Stimulated activated CD8-positive, alpha-beta memory T cell treated with anti-CD3 and anti-CD28 coated beads, Interleukin-4, amount 100 ng/mL, for 48 hours (primary cell): ENCODE measurements at places on chromosomes 1 and 21.

DNA sequence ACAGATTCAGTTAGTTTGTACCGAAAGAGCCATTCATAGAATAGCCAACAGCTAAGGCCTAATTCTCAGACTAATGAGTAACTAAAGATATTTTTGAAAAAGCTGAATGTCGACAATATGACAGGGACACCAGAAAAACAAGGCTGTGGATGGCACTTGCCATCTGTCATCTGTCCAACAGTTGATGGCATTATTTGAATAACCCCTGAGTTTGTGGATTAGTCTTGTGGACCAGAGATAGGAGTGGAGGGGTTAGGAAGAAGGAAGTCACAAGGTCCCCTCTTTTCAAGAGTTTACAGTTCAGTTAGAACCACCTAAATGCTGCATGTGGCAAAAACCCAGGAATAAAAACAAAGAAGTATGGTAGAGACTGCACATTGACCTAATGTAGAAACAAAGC, 356.5 kb upstream of the DUSP10 start:
- DNase-seq = no peak

DNA sequence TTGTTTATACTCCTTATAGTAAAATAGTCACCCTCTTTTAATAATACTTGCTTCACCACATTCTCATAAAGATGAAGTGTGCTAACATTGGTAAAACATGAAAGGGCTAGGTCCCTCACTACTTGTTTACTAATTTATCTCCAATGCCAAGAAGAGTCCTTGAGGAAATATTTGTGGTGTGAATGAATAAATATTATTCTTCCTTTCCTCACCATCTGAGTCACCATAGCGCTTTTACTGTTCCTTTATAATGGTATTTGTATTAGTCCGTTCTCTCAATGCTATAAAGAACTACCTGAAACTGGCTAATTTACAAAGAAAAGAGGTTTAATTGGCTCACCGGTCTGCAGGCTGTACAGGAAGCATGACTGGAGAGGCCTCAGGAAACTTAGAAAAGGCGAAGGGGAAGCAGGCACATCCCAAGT, 222.8 kb upstream of the ZRANB2 start:
- DNase-seq = no peak

GRCh38 chr1:211375146-211375818, 48.6 kb downstream of the TRAF5 start:
- DNase-seq = no peak

- DNase-seq = no peak
These were observed 45.8 kb upstream of the RIPK4 start for GRCh38 chr21:41812679-41813078.

- no peak for DNase-seq
These were observed 353.9 kb upstream of the C1orf174 start for GRCh38 chr1:4253935-4254334.

- no peak for DNase-seq
These were observed 461.0 kb upstream of the NFIA start for GRCh38 chr1:60621368-60621851.

DNA sequence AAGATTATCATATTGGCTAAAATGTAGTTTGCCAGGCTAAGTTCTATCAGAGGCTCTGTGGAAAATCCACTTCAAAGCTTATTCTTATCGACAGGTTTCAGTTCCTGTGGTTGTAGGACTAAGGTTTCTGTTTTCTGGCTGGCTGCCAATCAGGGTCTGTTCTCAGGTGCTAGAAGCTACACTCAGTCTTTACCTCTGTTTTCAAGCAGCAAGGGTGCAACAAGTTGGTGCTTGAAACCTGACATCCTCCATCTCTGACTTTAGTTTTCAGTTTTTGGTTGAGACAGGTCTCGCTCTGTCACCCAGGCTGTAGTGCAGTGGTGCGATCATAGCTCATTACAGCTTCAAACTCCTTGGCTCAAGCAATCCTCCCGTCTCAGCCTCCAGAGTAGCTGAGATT, 15.3 kb upstream of the TMCO2 start:
- DNase-seq = peak; percentile 78

DNA sequence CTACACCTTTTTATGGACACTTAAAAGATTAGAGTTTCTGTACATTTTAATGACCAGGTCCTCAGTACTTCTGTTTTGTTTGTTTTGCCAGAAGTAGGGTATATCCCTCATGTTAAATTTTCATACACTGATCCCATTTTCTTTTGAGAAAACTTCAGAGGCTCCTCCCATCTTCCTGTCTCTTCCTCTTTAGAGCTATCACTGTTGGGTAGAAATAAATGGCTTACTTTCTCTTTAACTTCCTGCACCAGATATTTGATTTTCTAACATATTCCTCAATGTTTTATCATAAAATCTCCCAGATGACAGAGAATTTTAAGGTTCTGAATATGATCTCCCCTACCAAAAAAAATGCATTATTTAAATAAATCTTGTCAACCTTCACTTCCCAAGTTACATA, 23.4 kb downstream of the VAV3 start:
- DNase-seq = no peak

DNA sequence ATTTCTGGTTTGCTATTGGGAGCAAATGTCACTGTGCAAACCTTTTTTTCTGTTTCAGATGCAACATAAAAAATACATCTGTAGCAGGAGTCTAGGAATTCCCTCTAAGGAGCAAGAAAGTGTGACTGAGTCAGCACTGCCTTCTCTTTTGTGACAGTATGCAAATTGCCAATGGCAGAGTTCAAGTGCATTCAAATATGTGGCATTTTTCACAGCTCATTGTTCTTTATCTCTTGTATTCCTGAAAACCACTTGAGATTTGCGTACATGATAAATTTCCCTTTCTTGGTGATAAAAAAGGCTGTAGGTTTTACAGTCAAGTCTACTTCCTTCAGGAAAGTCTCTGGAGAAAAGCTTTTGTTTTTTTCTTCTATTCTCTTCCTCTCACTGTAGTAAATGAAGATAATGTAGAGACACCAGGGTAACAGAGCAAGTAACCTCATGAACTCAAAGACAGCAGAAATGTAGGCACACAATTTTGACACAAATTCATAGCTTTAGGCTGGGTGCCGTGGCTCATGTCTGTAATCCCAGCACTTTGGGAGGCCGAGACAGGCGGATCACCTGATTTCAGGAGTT, 129.7 kb upstream of the L1TD1 start:
- no peak for DNase-seq

DNA sequence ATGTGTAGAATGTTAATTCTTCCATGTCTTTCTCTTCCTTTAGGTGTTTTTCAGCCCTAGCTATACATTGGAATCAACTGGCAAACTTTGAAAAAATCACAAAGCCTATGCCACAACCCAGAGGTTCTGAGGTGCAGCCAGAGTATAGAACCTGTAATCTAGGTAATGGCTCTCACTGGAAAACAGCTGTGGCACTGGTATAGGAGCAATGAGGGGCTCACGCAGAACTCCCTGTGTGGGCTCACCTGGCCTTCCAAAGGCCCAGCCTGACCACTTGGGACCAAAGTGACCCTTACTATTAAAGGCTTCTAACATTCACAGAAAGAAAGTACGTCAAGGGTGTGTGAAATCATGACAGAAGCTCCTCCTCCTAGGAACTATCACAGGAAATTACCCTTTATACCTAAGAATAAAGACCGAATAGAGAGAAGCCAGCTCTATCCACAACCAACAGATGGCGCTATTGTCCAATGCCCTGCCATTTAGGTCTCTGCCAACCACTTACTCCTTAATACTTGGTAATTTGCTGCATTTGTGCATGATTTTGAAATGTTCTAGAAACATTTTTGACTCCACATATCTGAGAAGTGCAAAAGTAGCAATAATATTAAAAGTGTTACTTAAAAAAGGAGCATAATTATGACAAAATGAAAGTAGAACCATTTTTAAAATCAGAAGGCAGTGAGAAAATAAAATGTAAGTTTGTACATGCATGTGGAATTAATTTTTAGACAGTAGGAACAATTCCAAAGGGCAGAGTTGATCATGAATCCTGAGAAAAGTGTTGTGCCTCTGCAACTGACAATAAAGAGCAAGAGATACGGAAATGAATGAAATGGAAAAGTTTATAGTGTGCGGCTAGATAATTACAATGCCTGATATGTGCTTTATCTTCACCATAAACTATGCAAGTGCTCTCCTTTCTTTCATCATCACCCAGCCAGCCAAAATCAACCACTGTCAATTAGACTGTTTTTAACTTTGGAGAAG, 93.1 kb upstream of the HAO2 start:
- peak; percentile 61 for DNase-seq

GRCh38 chr1:219434285-219434922, 178.5 kb downstream of the ZC3H11B start:
- no peak for DNase-seq

GRCh38 chr1:10057796-10058195, 25.0 kb downstream of the UBE4B start:
- DNase-seq = no peak

GRCh38 chr1:5253036-5253435, 598.6 kb downstream of the AJAP1 start:
- no peak for DNase-seq
